ENCODE measurements at places on chromosomes 5 and 9.

DNA sequence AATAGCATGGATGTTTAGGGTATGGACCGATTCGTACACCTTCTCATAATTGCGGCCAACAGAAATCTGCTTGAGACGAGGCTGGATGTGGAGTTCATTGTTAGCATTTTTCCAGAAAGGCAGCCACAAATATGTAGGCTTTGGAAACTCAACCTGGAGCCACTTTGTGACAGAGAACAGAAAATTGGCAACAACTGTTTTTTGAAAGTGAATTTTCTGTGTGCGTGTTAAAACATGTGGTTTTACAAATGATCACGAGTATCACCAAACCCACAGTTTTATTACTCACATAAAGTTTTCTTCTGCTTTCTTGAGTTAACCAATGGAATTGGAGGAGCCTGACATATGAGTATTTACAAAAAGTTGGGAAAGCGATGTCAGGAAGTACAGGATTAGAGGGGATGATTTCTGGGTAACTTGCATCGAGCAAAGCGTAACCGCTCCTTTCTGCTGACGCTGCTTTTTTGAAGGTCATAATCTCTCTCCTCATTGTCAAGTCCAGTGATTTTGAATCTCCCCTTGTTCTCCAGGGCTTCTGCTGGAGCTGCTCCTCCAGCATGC is 138.5 kb upstream of the TAF11L2 start:
- no peak for DNase-seq

DNA sequence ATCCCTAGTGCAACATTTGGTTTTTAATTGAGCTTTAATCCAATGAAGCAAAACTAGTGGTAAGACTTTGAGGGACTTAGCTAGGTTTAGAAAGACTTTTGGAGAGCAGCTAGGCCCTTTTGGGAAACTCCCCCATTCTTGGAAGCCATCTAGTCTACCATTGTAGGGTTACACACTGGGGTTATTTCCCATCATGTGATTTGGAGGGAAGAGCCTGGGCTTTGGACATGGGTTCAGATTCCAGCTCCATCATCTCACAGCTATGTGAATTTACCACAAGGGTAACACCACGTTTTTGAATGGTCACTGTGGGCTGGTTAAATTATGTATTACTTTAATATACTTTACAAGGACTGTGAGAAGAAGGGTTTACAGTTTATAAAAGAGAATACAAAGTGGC is 18.3 kb upstream of the TNFSF15 start:
- DNase-seq = no peak

DNA sequence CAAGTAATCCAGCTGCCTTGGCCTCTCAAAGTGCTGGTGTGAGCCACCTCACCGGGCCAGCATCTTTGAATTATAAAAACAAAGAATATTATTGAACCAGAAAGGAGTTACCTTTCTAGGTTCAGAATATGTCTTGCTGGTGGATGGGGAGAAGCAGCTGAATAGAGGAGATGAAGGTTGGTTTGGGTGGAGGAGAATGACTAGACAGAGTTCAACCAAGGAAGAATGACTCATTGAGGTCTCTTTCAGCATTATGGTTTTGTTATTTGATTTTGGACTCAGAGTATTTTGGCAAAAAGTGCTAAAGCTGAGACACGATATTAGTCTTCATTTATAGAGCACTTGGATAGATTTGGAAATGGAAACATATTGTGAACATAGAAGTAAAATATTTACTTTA is 75.2 kb upstream of the MPDZ start:
- DNase-seq = no peak

GRCh38 chr9:109974918-109975276 is 194.9 kb downstream of the PALM2AKAP2 start:
- no peak for DNase-seq

- DNase-seq = no peak
Observed at GRCh38 chr5:117103703-117104102, 529.1 kb upstream of the SEMA6A start.

DNA sequence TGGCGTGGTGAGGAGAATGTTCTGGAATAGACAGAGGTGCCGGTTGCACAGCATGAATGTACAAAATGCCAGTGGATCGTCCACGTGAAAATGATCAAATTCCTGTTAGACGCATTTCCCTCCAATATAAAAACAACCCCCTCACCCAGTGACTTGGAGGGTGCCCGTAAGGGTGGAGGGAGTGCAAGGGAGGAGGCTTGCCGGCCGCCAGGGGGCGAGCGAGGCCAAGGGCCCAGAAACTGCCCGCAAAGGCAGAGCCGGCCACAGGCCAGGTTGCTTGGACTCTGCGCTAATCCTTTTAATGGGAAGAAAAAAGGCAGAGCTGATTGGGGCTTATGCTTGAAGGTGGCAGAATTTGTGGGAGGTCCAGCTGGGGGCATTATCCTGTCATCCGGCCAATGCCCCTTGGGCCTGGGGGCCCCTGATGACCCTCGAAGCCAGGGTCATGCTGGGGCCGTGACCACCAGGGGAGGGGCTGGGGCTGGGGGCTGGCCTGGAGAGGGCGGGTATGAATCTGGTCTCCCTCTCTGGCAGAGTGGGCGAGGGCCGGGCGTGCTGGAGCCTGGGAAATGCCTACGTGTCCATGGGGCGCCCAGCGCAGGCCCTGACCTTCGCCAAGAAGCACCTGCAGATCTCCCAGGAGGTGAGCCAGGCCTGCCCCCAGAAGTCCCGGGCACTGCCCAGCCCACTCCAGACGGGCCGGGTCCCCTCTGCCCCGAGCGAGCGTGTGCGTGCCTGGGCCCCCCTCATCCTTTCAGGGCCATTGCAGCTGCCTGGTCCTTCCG is 12.0 kb downstream of the GPSM1 start:
- no peak for DNase-seq

- DNase-seq = no peak
Observed at GRCh38 chr9:75226403-75227139, 138.3 kb downstream of the OSTF1 start.

DNA sequence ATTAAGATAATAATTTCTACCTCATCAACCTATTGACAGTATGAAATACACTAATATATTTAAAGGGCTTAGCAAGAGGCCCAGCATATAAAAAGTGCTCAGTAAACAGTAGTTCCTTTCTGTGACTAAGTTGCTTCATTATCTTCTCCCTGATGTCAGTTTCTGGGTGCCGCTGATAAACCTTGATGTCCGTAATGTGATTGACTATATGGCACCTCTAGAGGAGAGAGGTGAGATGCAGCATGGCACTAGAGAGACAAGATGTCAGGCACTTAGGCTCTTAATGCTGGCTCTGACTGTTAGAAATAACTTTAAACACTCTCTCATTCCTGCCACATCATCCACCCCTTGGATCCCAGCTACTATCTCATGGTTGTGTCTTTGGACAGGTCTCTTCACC is 455.9 kb upstream of the KLF4 start:
- no peak for DNase-seq

GRCh38 chr9:123544007-123544827 is 188.2 kb downstream of the CRB2 start:
- DNase-seq = no peak

GRCh38 chr9:6852243-6852963 is 94.6 kb downstream of the KDM4C start:
- no peak for DNase-seq

- DNase-seq = no peak
Observed at GRCh38 chr5:153490118-153491037, at the start of gene GRIA1. Gene GRIA1, plus strand, starts transcription at chr5:153490670.

DNA sequence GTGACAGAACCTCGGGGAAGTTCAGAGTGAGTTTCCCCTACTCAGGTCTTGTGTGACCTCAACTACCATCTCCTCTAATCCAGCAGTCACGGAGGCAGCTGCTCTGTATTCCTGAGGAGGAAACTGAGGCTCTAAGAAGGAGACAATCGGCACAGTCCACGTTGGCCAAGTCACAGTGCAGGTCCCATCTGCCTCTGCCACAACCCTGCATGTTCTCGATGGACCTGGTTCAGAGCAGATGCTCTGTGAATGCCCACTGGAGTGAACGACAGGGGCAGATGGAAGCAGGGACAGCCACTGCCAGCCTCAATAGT is 722 bp upstream of the ERGIC1 start:
- DNase-seq = peak; percentile 75

DNA sequence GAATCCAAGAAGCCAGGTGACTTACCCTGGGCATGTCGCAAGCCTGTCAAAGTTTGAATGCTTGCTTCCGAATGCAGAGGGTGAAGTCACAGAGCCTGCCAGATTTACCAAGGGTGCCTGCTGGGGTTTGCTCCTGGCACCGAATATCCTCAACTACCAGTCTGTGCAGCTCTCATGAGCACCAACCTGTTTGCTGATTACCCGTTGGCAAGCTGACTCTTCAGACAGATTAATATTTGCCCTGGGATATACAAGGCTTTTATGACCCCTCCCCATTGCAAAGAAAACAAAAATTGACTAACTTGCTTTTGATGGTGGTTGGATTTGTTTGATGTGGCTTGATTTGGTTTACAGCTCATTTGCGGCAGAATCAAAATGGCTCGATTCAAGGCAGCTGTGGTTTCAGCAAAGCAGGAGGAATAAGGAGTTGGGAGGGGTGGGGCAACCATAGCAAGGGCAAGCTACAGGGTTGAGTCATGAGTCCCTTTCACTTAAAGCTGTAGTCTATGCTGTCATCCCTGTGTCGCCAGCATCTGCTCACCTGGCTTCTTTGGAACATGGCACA is 82.3 kb upstream of the AGXT2 start:
- DNase-seq = no peak

- peak; percentile 76 for DNase-seq
Observed at GRCh38 chr9:129567842-129568559, 52.9 kb downstream of the C9orf50 start.

DNA sequence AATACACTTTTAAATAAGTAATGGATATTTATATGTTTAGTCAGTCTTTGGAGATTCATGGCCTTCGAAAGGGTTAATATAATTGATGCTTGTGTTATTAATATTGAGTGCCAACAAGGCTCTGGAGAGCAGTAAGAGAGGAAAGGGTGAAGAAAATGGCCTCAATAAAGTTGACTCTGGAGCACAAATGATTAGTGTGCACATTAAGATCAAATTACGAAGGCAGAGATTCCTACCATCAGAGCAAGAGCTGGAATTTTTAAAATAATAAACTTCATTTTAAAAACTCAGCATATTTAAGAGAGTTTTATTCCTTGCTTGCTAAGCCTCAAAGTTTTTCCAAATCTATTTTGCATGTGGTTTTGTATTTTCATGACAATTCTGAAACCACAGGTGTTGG is 14.8 kb downstream of the SLC44A1 start:
- no peak for DNase-seq

DNA sequence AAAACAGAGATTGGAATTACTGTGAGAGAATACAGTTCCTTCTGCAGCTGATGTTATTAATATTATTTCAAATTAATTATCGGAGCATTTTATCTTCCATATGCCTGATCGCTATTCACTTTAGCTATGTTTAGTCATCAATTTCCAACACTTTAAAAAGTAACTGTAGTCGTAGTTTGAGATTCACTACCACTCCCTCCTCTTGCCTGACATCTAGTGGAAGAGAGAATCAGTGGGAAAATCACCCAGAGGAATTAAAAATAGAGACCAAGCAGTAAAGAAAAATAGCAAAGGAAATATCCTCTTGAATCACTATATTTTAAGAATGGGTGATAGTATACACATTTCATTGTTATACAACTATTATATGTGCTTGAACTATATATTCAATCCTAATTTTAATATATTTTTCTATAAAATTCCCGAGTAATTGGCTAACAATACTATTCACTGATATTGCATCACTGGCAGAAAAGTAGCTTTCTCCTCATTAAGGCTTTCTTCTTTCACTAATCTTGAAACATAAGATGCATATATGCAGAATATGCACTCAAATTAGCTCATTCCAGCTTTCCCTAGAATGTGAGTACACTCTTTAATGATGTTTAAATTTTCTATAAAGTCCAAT is 708.7 kb downstream of the CDH9 start:
- no peak for DNase-seq

DNA sequence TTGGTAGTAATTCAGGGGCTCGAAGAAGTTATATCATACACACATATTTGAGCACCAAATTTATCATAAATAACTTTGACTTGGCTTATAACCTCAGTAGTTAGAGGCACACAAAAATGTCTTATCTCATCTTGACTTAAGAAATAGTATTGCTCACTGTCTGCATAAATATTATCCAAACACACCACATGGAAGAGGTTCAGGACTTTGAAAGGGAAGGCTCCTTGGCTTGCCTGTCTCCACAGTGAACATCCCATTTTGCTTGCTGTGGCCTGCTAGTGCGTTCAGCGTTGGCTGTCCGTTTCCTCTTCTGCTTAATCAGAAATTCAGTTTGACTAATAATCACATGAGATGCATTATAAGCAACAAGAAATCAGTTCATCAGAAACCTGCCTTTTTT is 13.9 kb downstream of the GRXCR2 start:
- DNase-seq = no peak

DNA sequence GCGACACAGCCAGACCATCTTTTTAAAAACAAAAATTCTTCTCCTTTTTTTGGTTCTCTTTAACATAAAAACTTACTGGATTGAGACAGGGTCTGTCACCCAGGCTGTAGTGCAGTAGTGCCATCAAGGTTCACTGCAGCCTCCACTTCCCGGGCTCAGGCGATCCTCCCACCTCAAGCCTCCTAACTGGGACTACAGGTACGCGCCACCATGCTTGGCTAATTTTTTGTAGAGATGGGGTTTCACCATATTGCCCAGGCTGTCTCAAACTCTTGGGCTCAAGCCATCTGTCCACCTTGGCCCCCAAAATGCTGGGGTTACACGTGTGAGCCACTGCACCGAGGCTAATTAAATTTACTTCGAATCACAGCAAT is 13.8 kb downstream of the HNRNPK start:
- no peak for DNase-seq

GRCh38 chr5:60993875-60994571 is 49.0 kb downstream of the NDUFAF2 start:
- DNase-seq = no peak

- DNase-seq = no peak
Observed at GRCh38 chr9:88898039-88898720, 93.1 kb upstream of the S1PR3 start.

DNA sequence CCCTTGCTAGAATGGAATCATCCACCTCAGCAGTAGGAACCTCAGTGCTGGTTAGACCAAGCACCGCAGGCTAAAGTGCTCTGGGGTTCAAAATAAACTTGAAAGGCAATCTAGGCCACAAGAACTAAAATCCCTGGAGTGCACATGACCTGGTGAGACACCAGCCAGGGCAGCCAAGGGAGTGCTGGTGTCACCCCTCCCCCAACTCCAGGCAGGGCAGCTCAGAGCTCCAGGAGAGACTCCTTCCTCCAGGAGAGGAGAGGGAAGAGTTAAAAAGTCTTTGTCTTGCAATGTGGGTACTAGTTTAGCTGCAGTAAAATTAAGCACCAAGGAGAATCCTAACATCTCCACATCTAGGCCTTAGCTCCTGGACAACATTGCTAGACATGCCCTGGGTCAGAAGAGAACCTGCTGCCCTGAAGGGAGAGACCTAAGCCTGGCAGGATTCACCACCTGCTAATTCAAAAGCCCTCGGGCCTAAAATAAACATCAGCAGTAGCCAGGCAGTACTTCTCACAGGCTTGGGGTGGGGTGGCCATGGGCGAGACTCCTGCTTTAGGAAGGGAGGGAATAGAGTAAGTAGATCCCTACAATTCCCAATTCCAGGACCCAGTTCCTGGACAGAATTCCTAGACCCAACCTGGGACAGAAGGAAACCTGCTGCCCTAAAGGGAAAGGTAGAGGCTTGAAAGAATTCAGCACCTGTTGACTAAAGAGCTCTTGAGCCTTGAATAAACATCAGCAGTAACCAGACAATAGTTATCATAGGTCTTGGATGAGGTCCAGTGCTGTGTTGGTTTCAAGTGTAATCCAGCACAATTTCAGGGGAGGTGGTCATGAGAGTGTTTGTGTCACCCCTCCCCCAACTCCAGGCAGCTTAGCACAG is 25.8 kb downstream of the UGT3A2 start:
- no peak for DNase-seq

GRCh38 chr5:31863991-31864411 is 225.1 kb downstream of the PDZD2 start:
- no peak for DNase-seq

GRCh38 chr5:32713361-32713769 is 2.2 kb downstream of the NPR3 start:
- DNase-seq = no peak

Data from coronary artery (tissue), 2 donors.